Midbrain (tissue), 1 donor: ENCODE measurements at places on chromosomes 6 and 20.

- DNase-seq: no peak
These were observed 146.3 kb downstream of the MANEA start for GRCh38 chr6:95723638-95724037.

DNA sequence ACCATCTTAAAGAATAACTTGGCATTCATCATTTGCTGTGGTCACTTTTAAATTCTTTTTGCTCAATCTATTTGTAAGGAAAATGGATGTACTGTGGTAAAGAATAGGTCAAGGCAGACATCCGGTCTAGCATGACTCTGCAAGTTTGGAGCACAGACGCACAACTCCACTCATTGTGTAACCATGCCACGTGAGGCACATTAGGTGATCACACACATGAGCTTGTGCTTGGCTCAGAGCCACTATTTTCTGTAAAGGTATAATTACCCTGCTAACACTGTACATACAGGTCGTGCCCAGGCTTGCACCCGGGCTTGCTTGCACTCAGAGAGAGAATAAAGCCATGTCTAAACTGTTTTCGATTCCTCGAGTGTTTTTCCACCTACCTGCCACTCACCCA, 1289.1 kb upstream of the ADGRB3 start:
- DNase-seq: no peak

DNA sequence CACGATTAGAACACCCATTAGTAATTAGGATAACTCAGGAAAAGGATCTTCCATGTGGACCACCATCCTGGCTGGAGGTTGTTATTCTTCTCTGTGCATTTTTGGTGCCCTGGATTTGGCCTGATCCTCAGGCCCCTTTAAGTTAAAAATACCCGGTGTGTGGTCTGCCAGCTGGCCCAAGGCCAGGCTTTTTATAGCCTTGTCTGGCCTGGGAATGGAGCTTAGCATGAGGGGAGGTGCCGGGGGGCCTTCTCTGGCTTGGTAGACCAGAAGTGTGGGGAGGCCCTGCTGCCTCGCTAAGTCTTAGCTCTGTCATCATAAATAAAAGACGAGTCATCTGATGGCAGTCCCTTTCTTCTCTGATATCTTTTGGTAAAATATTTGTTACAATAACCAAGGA, 71.4 kb downstream of the ARID1B start:
- no peak for DNase-seq

GRCh38 chr20:31644701-31645100, 7.0 kb downstream of the COX4I2 start:
- no peak for DNase-seq

GRCh38 chr6:7108964-7109836, 1.4 kb downstream of the RREB1 start:
- DNase-seq: no peak

DNA sequence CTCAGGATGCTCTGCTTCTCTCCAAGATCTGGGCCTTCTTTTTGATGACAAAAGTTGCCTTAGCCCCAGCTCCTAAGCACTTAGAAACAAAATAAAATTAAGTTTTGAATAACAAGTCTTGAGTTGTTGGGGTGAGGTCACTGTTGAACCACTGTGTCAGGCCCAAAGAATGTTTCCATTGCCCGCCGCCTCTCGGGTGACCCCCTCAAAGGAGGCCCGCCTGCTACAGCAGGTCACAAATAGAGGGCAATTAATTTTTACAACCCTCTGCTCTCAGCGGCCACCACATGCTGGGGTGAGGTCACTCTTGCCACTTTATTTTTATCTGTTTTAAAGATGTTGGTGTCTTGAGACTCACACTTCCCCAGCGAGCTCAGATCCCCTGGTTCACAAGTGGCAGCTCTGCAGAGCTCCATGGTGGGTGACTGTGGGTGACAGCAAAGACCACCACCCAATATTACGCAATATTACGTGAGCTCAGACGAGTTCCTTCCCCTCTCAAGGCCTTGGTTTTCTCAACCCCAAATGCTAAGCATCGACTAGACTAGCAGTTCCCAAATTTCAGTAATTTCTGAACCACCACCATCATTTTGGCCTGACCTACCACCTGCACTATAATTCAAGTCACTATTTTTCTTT, 247.7 kb upstream of the PMEPA1 start:
- no peak for DNase-seq

DNA sequence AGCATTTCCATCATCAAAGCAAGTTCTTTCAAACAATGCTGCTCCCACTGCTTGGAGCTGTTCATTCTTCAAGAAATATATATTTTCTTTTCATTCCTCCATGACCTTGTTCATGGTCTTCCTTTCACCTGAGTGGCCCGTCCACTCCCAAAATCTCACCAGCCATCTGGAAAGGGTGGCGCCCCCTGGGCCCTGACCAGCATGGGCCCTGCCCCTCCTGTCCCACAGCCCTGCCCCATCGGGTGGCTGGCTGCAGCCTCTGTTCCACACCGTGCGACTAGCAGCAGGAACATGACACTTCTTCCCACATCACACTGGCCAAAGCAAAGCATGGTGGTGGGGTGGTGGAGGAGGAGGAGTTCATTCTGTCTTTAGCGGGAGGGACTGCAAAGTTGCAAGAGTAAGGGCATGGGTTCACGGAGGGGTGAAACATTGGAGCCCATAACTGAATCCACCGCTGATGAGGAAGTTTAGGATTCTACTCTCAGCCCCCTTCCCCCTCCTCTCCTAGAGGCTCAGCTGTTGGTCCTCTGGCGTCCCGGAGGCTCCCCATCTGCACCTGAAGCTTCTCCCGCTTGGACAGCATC, 195.2 kb upstream of the SLC24A3 start:
- DNase-seq: no peak
